Dorsolateral prefrontal cortex (tissue), 122 donors: ENCODE measurements at places on chromosomes 12 and 14.

- DNase-seq = no peak
Observed at GRCh38 chr12:105860561-105861207, 278.1 kb downstream of the NUAK1 start.

GRCh38 chr12:63994704-63995103 lies 150.2 kb downstream of the SRGAP1 start:
- DNase-seq = no peak

DNA sequence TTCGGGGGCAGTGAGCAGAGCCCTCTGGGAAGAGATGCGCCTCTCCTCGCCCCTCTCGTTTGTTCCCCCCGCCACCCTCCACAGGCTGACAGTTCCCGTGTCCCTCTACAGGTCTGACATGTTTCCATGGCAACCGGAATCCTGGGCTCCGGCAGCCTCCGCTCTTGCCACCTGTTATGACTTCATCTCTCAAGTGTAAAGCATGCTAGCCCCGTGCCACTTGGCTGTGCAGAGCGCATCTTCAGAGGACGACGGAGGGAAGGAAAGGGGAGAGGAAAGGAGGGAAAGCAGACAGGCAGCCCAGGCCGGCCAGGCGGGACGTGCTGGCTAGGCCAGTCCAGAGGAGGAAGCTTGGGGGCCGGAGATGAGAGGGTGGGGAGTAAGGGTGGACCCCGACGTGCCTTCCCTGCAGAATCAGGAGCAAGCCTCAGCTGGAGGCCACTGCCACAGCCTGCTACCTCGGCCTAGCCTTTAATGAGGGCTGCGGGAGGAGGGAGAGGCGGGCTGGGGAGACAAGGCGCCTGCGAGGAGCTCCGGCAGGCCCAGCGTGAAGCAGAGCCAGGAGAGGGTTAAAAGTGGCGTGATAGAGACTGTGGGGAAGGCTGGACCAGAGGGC lies 214.3 kb downstream of the DPF3 start:
- no peak for DNase-seq

GRCh38 chr12:7493006-7493405 lies 10.6 kb downstream of the CD163 start:
- DNase-seq = no peak

- no peak for DNase-seq
Observed at GRCh38 chr12:120571299-120571698, 9.9 kb downstream of the POP5 start.

DNA sequence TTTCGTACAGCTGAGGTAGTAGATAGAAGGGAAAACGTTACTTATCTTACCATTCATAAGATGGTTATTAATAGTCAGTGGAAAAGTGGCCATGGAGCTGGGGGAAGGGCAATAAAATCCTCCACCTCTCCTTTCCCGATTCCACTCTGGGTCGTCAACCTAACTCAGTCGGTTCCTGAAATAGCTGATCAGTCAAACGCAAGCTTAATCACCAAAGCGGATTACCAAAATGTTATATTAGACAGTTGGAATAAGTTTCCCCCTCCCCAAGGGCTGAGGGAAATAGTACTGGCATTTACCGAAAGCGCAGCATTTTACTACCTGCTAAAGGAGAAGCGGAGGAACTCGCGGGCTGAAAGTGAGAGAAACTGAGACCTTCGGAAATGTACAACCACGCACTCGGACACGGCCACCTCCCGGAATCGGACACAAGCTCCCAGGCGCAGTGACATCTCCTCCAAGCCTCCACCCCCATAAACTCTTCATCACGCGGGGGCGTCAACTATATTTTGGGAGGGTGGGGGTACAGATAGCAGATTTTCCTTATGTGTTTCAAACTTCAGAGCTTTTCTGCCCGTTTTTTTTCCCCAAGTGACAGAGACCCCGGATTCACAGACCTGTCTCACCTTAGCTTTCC lies 1.2 kb downstream of the PPM1H start:
- no peak for DNase-seq

GRCh38 chr12:54352022-54352531 lies 12.2 kb downstream of the GPR84 start:
- DNase-seq = peak; percentile 73

GRCh38 chr12:27553941-27554340 lies 29.9 kb downstream of the PPFIBP1 start:
- DNase-seq = no peak

- DNase-seq = no peak
Observed at GRCh38 chr12:111141205-111141604, 220.8 kb upstream of the MYL2 start.

DNA sequence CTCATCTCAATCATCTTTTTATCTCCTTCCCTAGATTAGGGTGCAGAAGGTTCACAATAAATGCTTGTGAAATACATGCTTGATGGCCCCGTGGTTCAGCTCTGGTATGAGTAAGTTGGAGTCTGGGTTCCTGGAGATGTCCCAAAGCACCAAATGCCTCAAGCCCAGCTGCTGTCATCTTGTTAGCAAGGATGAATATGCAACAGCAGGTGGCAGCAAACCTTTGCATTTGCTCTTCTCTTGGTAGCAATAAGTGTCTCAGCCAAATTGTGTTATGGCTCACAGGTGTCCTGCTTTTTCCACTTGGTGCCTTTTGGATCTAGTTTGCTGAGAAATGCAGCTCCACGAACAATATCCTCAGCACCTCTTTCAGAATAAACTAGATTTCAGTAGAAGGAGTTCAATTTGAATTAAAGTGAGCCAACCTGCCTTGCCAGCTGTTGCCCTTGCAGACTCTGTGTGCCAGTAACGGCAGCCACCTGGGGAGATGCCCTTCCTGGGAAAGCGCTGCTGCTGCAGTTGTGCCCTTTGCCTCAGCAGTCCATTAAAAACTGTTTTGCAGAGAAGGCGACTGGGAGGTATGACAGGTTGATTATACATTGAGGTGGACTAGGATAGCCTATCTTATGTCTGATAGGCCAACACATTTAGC lies 417.3 kb downstream of the SNAPC1 start:
- peak; percentile 55 for DNase-seq
